Activated CD4-positive, alpha-beta T cell treated with anti-CD3 and anti-CD28 coated beads for 4 hours (primary cell): ENCODE measurements at places on chromosomes 2 and 18.

GRCh38 chr2:191066197-191066918 lies 52.4 kb upstream of the STAT1 start:
- DNase-seq: no peak

- no peak for DNase-seq
These were observed 48.4 kb upstream of the STAM2 start for GRCh38 chr2:152223977-152224376.

GRCh38 chr2:201855356-201855755 lies 49.0 kb downstream of the CDK15 start:
- no peak for DNase-seq

DNA sequence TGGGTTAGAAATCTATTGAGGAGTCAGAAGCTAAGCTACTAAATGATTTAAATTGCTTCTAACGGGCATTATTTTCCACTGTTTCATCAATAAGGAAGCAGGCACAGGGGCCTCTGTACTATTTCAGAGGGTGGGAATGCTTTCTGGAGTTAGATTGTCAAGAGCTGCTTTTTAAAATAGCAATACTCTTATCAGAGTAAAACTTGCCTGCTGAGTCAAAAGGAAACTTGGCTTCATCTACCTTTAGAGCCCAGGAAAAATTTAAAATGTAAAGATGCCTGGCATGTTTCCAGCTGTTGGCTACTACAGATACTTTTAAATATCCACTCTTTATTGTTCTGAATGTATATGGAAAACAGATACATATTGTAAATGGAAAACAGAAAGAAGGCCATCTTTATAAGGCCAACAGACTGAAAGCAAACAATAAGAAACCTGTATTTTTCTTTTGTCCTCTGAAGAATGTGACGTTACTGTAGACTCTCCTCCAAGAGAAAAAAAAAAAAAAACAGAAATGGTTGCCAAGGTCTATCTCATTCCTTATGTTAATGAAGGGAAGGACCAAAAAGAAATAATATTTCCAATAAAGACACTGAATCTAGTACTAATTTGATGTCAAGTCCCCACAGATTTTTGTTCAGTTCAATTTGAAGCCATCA lies 79.1 kb downstream of the FIGN start:
- DNase-seq: no peak

DNA sequence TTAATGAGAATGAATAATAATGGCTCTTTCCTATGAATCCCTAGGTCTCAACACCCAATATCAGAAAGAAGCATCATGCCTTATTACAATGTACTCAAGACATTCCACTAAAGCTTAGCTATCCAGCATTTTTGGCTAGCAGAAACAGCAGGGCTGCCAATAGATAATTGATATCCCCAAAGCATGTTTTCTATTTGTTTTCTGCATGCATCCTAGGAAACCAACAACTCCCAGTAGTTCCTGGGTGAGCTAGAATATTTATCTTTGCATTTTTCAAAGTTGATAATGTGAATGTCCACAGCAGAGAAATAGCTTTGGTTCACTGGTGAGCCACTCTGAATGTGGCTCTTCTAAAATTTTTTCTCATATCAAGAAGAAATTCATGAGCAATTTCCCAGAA lies 5.8 kb upstream of the ANTXR1 start:
- no peak for DNase-seq

DNA sequence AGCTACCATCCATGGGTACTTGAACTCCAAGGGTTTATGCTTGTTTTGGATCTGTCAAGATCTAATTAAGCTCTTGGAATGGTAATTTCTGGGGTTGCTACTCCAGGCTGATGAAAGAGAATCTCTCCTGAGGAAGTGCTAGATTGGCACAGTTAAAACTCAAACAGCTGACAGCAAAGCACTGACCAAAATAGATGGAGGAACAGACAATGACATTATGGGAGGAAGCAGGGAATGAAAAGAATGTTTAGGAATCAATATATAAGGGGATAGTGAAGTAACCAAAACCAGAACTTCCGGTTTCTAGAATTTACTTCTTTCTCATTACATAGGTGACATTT lies 6.3 kb downstream of the THUMPD2 start:
- no peak for DNase-seq

DNA sequence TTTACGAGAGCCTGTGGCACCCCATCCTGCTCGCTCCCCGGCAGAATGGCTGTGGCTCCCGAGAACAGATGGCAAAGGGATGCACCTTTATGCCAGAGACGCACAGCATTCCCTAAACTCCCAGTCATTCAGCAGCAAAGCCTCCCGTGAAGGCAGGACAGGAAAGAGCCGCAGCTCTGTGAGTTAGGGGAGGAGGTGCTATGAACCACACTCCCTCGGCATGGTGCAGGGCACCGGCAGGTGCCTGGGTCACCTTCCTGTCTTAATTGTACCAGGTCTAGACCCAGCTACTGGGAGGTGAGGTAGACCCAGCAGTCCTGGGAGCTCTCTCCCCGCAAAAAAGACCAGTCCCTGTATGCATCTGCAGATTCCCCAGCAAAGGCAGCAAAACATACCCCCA lies 149.8 kb downstream of the TWIST2 start:
- DNase-seq: no peak

DNA sequence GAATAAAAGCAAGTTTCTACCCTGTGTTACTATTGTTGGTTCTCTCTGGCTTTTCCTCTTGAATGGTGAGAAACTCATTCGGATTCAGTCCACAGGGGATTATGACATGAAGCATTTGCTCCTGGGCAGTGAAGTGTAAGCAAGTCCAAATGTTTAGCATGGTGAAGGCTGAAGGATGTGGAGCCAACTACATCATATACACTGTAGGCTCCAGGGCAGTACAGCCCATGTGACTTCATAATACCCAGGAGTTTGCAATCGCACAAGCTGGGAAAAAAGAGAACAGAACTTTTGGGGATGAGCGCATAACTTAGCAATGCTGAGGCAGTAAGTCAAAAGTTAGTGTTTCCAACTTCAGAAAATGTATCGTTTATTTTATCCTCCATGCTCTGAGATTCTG lies 695.7 kb upstream of the POU3F3 start:
- no peak for DNase-seq

DNA sequence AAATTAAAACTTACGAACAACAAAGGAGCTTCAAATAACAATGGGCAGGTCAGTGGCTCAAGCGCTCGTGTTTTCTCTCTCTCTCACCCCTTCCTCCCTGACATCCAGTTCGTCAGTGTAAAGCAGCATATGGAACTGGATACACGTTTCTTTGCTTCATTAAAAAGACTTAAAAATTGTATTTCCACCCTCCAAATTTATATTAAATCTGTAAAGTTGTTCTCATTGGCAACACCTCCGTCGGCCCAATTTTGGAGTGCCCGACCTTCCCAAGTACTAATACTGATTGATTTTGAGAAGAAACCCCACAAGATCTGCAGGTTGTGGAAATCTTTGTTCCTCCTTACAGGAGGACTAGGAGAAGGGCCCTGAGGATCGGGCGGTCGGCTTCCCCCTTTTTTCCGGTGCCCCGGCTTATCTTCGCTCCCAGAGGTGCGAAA lies 2.2 kb downstream of the TBR1 start:
- no peak for DNase-seq
